ENCODE measurements at places on chromosomes 16 and 17.
A peak's percentile ranks its signal among the peaks of the same experiment; 100 is the strongest.

GRCh38 chr17:72143245-72143644, 22.4 kb downstream of the SOX9 start:
- no peaks in the 10 kb centered on the region for H3K36me3 ChIP-seq
- no peak overlapping the region for H3K27ac ChIP-seq
- peaks cover 2% of the 10 kb centered on the region for H3K27me3 ChIP-seq
- H3K4me1 ChIP-seq: no peaks in the 10 kb centered on the region
- no peak overlapping the region for H3K4me3 ChIP-seq

- H3K27me3 ChIP-seq: no peaks in the 10 kb centered on the region
- H3K36me3 ChIP-seq: no peaks in the 10 kb centered on the region
- no peak overlapping the region for H3K4me3 ChIP-seq
- no peak overlapping the region for H3K27ac ChIP-seq
- H3K4me1 ChIP-seq: no peaks in the 10 kb centered on the region
- DNase-seq: no peak
Measured at GRCh38 chr17:51813140-51813783, 345.3 kb downstream of the CA10 start.

GRCh38 chr17:32627239-32627996, 140.6 kb downstream of the CDK5R1 start:
- H3K27me3 ChIP-seq: no peaks in the 10 kb centered on the region
- no peaks in the 10 kb centered on the region for H3K36me3 ChIP-seq
- no peak overlapping the region for H3K27ac ChIP-seq
- no peaks in the 10 kb centered on the region for H3K4me1 ChIP-seq
- H3K4me3 ChIP-seq: no peak overlapping the region

GRCh38 chr17:66177048-66177447, 14.9 kb downstream of the CEP112 start:
- H3K36me3 ChIP-seq: no peaks in the 10 kb centered on the region
- no peak for DNase-seq
- H3K4me3 ChIP-seq: no peak overlapping the region
- H3K27me3 ChIP-seq: no peaks in the 10 kb centered on the region
- H3K4me1 ChIP-seq: no peaks in the 10 kb centered on the region
- H3K27ac ChIP-seq: no peak overlapping the region

DNA sequence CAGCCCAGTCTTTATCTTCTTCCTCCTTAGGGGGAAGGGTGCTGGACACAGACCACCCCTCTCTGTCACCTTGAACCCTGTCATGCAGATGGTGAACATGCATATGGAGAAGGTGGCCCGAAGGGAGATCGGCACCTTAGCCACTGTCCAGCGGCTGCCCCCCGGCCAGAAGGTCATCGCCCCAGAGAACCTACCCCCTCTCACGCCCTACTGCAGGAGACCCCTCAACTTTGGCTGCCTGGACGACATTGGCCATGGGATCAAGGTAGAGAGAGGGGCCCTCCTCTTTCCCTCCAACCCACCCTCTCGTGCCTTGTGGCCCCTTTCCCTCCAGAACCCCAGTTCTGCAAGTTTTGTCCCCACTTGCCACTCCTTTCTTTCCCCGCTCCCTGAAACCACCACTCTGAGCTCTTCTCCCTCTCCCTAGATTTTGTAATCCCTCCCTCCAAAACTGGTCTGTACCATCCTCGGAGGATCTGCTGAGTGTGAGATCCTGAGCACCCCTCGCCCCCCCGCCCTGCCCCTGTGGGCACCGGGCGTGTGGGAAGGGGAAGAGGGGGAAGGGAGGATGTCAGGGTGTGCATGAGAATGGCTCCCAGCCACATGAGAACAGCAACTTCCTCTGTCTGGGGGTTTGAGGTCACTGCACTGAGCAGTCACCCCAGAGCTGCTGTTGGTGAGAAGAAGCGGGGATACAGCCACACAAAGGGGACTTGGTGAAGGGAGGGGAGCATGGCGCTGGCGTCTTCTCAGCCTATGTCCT, 7.3 kb downstream of the ABI3 start:
- no peaks in the 10 kb centered on the region for H3K36me3 ChIP-seq
- H3K4me3 ChIP-seq: no peak overlapping the region
- H3K27me3 ChIP-seq: peaks cover 6% of the 10 kb centered on the region
- H3K27ac ChIP-seq: no peak overlapping the region
- no peak for DNase-seq

DNA sequence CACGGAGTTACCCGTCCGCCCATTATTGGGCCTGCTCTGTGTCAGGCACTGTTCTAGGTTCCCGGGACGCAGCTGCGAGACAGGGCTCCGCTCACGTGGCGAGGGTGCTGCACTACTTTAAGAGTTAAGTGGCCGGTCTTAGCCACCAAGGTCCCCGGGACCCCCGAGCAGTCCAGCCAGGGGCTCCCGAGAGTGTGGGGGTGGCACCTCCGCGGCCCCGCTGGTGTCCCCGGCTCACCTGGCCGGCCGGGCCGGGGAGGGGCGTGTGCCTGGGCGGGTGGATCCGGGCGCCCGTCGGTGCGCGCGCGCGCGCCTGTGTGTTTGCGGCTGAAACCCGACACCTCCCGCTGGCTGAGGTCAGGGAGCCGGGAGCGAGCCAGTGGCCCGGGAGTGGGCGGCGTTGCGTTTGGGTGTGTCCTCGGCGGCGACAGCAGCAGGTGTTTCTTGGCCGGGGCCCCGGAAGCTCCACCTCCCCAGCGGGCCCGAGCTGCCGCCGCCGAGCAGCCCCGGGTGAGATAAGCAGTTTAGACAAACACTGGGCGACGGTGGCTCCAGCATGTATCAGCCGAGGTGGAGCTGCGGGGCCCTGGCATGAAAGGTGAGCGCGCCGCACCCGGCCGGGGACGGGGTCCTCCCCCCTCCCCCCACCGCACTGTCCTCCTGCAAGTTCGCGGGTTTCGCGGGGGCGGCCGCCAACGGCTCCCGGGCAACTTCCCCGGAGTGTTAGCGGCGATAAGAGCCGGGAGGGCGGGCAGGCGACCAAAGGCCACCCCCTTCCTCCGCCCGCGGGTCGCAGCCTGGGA, at the start of gene GSE1:
TSS of gene GSE1 (plus strand) at position 522 of the 803 bp plus-strand sequence. CDS start at position 592, 70 bp downstream.
- H3K4me1 ChIP-seq: peaks cover 23% of the 10 kb centered on the region
- no peaks in the 10 kb centered on the region for H3K36me3 ChIP-seq
- DNase-seq: peak; percentile 80
- peak within 1 kb of the TSS; percentile 85 for H3K27ac ChIP-seq

GRCh38 chr16:57115168-57115513, 22.8 kb downstream of the CPNE2 start:
- peak; percentile 31 for DNase-seq
- H3K4me3 ChIP-seq: no peak overlapping the region
- peak overlapping the region; percentile 75 for H3K27ac ChIP-seq
- peaks cover 16% of the 10 kb centered on the region for H3K4me1 ChIP-seq
- no peaks in the 10 kb centered on the region for H3K36me3 ChIP-seq

DNA sequence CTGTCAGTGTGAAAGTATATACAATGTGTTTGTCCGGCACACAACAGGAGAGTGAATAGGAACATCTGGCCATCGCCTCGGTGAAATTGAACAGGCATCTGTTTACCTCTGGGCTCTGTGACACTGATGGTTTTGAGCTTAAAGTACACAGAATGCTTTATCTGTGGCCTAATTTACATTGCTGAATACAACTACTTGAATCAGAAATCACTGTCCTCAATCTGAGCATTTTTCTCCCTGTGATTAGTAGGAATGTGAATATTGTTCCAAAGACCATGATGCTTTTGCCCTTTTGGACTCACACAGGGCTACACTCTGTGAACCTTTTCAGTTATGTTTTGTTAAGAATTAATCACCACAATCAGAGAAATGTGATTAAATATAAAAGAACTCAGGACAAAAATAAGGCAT, 323.0 kb upstream of the TBX2 start:
- no peaks in the 10 kb centered on the region for H3K27me3 ChIP-seq
- H3K4me1 ChIP-seq: peaks cover 6% of the 10 kb centered on the region
- no peak overlapping the region for H3K27ac ChIP-seq
- no peak overlapping the region for H3K4me3 ChIP-seq
- H3K36me3 ChIP-seq: no peaks in the 10 kb centered on the region

- no peaks in the 10 kb centered on the region for H3K27me3 ChIP-seq
- no peak overlapping the region for H3K27ac ChIP-seq
- no peak for DNase-seq
- H3K4me3 ChIP-seq: no peak overlapping the region
- H3K36me3 ChIP-seq: no peaks in the 10 kb centered on the region
- H3K4me1 ChIP-seq: no peaks in the 10 kb centered on the region
Measured at GRCh38 chr17:12973496-12974004, 44.3 kb downstream of the ELAC2 start.

DNA sequence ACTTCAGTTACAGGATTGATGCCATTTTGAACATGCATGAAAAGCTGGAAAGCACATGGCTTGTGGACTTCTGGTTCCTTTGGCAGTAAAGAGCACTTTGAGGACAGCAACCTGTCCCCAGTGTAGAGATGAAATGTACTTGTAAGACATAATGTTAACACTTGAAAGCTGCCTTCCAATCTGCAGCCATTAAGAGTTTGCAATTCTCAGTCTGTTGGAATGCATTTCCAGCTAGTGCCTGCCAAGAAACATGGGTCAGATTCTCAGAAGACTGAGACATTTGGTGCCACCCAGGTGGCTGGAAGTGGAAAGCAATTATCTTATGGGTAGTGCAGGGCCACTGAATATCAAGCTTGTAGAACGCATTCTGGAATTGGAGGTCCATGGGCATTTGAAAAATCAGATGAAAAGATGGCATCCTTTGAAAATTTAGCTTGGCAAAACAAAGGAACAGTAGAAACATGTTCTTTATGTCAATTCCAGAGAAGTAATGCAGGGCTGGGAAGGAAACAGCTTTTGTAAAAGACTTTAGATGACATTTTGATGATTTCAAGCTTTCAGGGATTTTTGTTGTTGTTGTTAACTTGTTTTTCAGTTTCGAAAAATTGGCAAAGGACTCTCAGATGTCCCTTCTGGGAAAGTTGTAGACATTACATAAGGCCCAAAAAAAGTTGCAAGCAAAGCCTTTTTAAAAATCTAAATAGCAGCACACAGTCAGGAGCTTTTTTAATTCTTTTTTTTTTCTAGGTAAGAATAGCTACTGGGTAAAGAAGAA, 147.0 kb downstream of the ABCA8 start:
- no peaks in the 10 kb centered on the region for H3K27me3 ChIP-seq
- peak; percentile 38 for DNase-seq
- H3K27ac ChIP-seq: no peak overlapping the region
- no peaks in the 10 kb centered on the region for H3K4me1 ChIP-seq
- no peak overlapping the region for H3K4me3 ChIP-seq

DNA sequence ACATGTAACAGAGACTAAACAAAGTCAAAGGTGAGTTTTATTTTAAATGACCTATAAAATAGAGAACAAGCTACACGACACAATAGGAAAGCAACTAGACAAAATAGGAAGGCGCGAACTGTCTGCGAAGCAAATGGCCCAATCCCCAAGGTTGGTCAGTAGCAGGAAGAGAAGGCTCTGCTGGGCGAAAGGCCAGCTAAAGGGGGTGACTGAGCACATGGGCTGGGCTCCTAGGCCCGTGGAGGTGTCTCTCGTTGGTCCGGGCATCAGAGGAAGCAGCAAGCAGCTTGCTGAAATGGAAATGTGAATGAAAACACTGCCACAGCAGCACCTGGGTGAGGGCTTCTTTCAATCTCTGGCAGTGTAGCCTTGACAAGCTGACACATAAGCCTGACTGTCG, 129.4 kb downstream of the ZNF778 start:
- H3K36me3 ChIP-seq: peaks cover 3% of the 10 kb centered on the region
- no peak overlapping the region for H3K27ac ChIP-seq
- no peak overlapping the region for H3K4me3 ChIP-seq
- DNase-seq: no peak

DNA sequence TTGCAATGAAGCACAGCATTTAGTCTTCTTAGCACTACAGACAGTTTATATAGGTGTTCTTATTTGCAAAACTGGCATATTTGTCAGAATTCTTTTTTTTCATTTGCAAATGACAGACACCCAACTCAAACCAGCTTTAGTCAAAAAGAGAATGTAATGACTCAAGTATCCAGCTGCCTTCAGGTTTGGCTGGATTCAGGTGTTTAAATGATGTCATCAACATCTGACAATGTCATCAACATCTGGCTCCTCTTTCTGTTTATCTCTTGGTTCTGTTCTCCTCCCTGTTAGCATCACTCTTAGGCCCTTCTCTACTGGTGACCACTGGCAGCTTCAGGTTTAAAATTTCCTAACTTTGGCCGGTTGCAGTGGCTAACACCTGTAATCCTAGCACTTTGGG, 18.9 kb downstream of the TMC5 start:
- no peaks in the 10 kb centered on the region for H3K27me3 ChIP-seq
- no peak overlapping the region for H3K27ac ChIP-seq
- H3K4me3 ChIP-seq: no peak overlapping the region
- H3K4me1 ChIP-seq: no peaks in the 10 kb centered on the region

DNA sequence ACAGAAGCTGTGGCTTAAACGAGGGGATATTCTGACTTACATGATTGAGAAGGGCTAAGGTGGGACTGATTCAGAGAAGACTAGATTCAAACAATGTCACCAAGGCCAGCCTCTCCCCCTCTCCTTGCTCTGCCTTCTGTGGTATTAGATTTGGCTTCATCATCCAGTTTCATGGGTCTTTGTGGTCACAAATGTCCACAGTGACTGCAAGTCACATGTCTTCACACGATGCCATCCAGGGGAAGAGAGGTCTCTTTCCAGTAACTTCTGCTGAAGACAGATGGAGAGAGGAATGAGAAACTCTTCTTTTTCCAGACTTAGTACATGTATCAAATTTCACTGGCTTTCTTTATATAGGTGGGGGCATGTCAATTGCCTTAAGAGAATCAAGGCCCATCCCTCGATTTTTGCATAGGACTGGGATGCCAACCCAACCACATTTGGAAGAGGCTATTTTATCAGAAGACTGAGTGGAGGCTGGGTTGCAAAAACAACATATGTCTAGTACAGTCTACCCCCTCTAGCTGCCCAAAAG, 57.3 kb upstream of the HNF1B start:
- no peaks in the 10 kb centered on the region for H3K27me3 ChIP-seq
- peak; percentile 12 for DNase-seq
- H3K4me3 ChIP-seq: no peak overlapping the region
- no peak overlapping the region for H3K27ac ChIP-seq
- H3K4me1 ChIP-seq: peaks cover 4% of the 10 kb centered on the region

DNA sequence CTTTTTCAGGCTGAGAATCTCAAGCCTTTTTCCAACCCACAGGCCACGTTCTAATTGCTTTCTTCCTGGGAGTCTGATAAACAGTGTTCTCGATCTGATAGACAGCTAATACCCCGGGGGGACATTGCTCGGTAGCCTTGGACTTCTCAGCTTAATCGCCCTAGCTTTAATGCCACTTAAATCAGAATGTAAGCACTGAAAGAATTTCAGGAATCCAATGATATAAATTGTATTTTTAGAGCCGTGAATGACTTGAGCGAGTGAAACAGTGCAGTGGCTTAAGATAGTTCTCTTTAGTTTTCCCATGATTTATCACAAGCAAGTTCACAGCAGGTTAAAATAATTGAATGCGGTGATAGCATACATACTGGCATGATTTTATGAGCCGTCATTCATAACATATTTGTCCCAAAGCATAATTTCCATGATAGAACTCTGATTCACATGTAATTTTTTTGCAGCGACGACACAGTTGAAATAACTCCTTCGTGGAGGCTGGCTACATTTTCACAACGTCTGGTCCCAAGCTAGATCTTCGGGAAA, 116.1 kb upstream of the MYOCD start:
- H3K4me3 ChIP-seq: peak overlapping the region; percentile 2
- DNase-seq: peak; percentile 30
- no peak overlapping the region for H3K27ac ChIP-seq
- no peaks in the 10 kb centered on the region for H3K36me3 ChIP-seq
- no peaks in the 10 kb centered on the region for H3K27me3 ChIP-seq
- peaks cover 3% of the 10 kb centered on the region for H3K4me1 ChIP-seq

GRCh38 chr17:33052856-33053255, 61.2 kb downstream of the SPACA3 start:
- no peak overlapping the region for H3K27ac ChIP-seq
- no peak for DNase-seq
- no peaks in the 10 kb centered on the region for H3K36me3 ChIP-seq
- no peak overlapping the region for H3K4me3 ChIP-seq
- no peaks in the 10 kb centered on the region for H3K4me1 ChIP-seq

Measured in fibroblast of lung (primary cell).